Activated T-helper 2 cell treated with anti-CD3 and anti-CD28 coated beads, Interferon-gamma antibody, Interleukin-2, Interleukin-4, amounts not matched to agents 10 μg/mL and 5 μg/mL and 100 μg/mL, durations not matched to agents 14 hours and 24 hours and 36 hours (primary cell): ENCODE measurements at places on chromosomes 7 and 10. TPM values are rescaled to one million over a fixed set of nuclear protein-coding genes. Genes with fewer than 3 reads are reported as not detected.

DNA sequence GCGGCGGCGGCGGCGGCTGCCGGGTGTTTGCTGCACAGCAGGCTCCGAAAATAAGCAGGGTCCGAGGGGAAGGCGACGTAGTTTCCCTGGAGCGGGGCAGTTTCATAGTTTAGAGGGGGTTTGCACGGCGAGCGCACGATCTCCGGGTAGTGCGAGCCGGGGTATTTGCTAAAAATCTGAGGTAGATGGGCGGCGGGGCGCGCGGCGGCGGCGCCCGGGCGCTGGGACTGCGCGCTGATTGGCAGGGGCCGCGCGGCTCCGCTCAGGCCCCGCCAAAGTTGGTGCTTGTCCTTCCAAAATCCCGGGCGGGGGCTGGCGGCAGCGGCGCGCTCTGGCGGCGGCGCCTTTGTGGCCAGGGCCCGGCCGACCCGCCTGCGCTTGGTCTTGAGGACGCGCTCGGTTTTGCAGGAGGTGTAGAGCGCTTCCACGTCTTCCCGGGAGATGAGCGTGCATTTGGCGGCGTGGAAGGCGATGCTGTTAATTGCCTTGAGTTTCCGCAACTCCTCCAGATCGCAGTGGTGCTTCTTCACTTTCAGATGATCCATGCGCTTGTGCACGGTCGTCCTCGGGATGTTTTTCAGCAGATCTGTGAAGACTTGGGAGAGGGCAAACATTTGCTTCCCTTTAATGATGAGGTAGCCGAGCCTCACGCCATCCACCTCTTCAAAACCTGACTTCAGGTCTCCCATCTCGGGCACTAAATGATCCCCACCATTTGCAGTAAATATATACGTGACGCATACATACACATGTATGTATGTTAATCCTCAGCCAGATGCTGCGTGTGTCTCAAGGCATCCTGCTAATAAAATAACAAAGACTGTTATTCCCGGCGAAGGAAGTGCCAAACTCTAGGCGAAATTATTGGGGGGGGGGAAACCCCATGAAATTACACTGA, 8.1 kb downstream of the SKIDA1 start:
- peak overlapping the region; percentile 65 for H3K4me3 ChIP-seq
- H3K27ac ChIP-seq = no peak overlapping the region
- H3K27me3 ChIP-seq = peaks cover 64% of the 10 kb centered on the region
- DNase-seq = no peak
- H3K36me3 ChIP-seq = no peaks in the 10 kb centered on the region
- H3K4me1 ChIP-seq = peaks cover 39% of the 10 kb centered on the region

DNA sequence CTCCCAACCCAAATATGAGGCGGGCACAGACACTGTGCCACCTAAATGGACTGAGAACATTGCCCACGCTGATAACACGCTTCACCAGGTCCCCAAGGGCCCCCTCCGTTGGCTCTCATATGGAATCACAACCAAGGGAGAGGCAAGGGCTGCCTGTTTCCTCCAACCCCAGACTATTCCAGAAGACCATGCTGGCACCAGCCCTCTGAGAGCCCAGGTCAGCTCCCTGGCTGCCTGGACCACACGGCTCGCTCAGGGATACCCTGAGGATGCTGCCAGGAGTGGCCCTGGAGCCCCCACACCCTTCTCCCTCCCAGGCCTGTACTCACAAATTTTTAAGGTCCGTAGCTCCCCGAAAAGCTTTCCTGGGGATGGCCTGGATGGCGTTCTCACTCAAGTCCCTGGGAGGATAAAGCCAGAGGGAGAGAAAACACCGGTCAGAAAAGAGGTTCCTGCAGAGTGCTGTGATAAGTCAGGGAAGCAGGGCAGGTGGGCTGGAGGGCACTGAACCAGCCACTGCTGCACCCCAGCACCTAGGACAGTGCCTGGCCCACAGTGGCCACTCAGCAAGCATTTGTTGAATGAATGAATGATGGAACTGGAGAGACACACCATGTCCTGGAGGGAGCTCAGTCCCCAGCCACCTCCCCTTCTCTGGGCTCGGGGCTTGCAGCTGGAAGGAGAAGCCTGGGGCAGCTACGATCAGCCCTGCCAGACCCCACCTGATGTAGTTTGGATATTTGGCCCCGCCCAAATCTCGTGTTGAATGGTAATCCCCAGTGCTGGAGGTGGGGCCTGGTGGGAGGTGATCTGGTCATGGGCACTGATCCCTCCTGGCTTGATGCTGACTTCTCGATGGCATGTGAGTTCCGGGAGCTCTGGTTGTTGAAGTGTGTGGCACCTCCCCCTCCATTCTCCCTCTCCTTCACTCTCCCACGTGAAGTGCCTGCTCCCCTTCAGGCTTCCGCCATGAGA, 119.8 kb downstream of the SLIT1 start:
- H3K36me3 ChIP-seq = no peaks in the 10 kb centered on the region
- H3K27ac ChIP-seq = no peak overlapping the region
- H3K4me1 ChIP-seq = peaks cover 6% of the 10 kb centered on the region
- H3K27me3 ChIP-seq = peaks cover under 1% of the 10 kb centered on the region
- H3K4me3 ChIP-seq = no peak overlapping the region
- no peak for DNase-seq

DNA sequence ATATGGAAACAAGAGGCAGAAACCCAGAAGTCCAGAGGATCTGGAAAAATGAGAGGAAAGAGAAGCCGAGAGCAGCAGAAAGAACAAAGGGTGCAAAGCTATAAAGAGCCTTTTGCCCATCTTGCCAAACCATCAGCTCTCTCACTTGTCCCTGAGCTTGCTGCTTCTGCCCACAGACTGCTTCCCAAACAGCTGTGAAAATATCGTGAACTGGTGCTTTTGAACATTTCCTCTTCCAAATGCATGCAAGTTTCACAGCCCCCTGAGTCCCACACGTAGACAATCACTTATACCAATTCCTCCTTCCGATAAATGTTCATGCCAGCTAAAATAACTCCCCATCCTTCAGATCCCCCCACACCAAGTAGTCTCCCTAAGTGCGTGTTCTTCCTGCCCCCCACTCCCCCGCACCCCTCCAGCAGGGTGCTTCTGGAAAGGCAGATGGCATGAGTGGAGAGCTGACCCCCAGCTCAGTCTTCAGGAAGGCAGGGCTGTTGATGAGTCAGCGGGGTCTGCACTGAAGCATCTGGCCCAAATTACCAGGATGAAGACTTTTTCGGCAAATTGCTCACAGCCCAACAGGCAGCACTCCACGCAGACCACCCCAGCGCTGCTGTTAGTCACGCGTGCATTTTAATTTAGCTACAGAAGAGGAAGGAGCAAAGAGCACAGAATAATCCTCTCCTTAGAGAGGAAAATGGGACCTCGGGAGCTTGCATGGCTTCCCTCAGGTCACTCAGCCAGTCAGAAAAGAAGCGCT, 76.1 kb upstream of the KCNMA1 start:
- H3K36me3 ChIP-seq = no peaks in the 10 kb centered on the region
- H3K4me3 ChIP-seq = no peak overlapping the region
- no peak overlapping the region for H3K27ac ChIP-seq

DNA sequence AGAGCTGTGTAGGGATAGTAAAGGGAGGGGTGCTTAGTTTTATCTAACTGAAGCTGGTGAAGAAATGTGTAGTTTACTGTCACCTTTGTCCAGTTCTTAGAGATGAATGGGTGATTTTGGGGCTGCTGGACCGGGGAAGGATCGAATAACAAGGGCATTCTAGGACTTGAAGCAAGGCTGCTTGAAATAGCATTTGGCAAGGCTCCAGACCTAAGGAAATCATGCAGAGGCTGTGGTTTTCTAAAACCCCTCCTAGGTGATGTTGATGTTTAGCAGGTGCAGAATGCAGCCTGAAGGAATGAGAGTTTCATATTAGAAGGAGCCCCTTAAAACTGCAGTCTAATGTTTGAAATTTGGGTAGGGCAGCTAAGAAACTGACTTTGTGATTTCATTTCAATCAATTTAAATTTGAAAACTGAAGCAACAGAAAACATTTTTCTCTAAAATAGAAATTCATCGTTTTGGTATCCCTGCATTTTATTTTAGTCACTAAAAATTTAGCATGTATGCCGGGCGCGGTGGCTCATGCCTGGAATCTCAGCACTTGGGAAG, 68.5 kb downstream of the TET1 start:
- no peaks in the 10 kb centered on the region for H3K27me3 ChIP-seq
- DNase-seq = no peak
- no peaks in the 10 kb centered on the region for H3K36me3 ChIP-seq
- H3K4me3 ChIP-seq = no peak overlapping the region

- H3K36me3 ChIP-seq = no peaks in the 10 kb centered on the region
- H3K4me3 ChIP-seq = no peak overlapping the region
- no peak overlapping the region for H3K27ac ChIP-seq
- H3K4me1 ChIP-seq = no peaks in the 10 kb centered on the region
- H3K27me3 ChIP-seq = peaks cover 11% of the 10 kb centered on the region
Measured at GRCh38 chr10:63021225-63021624, 111.9 kb upstream of the NRBF2 start.

DNA sequence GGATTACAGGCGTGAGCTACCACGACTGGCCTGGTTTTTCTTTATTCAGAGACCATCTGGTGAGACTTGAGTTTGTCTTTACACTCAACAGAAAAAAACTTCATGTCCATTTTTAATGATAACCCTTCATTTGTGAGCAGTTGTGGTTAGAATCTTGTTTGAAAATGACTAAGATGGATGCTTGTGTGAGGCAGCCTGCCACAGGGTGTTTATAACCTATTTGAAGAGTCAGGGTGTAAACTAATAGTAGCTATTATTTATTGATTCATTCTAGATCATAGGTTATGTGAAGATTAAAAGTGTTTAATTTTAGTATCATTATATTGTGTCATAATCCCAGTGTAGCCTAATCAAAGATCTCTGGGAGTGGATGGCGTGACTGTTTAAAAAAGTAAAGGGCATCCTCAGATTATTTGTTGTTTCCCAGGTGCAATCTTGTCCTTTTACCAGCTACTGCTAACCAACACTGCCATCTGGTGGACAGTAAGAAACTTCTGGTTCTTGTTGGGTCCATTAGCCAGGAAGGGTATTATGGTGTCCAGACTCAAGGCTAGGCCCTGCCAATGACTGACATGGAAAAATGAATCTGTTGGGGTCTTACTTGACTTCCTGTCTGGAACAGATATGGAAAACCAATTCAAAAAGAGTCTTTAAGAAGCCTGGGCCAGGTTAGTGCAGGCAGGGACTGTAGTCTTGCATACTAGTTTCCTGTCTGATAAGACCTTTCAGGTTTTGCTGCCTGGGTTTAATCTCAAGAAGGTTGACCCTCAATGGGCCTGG, 24.9 kb downstream of the NRBF2 start:
- peaks cover 27% of the 10 kb centered on the region for H3K4me1 ChIP-seq
- H3K36me3 ChIP-seq = peaks cover 33% of the 10 kb centered on the region
- H3K27me3 ChIP-seq = no peaks in the 10 kb centered on the region
- peak; percentile 25 for DNase-seq

- peaks cover 32% of the 10 kb centered on the region for H3K4me1 ChIP-seq
- peak overlapping the region; percentile 99 for H3K4me3 ChIP-seq
- H3K36me3 ChIP-seq = peaks cover 49% of the 10 kb centered on the region
Measured at GRCh38 chr7:103343332-103343731, 1.2 kb downstream of the DNAJC2 start.

DNA sequence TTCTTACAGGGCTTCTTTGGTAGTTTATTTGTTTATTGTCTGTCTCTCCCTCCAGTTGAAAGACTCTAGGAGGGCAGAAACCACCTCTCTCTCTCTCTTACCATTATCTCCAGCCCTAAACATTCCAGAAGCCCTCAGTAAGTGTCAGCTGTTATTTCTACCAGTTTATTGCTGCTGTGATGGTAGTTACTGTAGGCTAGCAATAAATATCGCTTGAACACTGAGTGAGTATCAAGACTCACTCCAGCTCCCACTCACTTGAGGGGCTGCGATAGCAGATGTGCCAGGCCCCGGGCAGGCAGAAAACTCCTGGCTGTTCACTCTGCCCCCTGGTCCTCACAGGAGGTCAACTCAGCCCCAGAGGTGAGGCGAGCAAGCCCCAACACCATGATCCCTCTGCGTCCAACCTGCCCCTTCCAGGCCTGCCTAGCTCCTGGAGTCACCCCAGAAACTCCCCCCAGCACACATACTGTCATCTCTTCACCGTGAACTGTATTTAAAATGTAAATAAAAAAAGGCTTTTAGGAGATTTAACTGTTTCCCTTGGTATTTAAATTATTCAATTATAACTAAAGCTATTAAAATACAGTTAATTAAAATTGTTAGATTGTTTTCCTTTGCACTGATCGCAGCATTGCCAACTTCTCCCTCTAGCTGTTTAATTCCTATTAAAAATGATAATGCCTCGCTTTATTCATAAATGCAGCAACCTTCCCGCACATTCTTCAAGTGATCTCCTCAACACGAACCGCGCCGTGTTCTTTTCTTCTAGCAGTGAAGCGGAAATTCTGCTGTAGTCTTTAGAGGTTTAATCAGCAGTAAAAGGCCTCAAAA, 321.1 kb upstream of the ZMIZ1 start:
- no peaks in the 10 kb centered on the region for H3K36me3 ChIP-seq
- H3K27me3 ChIP-seq = no peaks in the 10 kb centered on the region
- no peak overlapping the region for H3K27ac ChIP-seq
- DNase-seq = no peak

GRCh38 chr7:33979807-33980355, 74.5 kb downstream of the BMPER start:
- no peaks in the 10 kb centered on the region for H3K36me3 ChIP-seq
- no peaks in the 10 kb centered on the region for H3K27me3 ChIP-seq
- no peaks in the 10 kb centered on the region for H3K4me1 ChIP-seq
- no peak overlapping the region for H3K4me3 ChIP-seq
- no peak overlapping the region for H3K27ac ChIP-seq

DNA sequence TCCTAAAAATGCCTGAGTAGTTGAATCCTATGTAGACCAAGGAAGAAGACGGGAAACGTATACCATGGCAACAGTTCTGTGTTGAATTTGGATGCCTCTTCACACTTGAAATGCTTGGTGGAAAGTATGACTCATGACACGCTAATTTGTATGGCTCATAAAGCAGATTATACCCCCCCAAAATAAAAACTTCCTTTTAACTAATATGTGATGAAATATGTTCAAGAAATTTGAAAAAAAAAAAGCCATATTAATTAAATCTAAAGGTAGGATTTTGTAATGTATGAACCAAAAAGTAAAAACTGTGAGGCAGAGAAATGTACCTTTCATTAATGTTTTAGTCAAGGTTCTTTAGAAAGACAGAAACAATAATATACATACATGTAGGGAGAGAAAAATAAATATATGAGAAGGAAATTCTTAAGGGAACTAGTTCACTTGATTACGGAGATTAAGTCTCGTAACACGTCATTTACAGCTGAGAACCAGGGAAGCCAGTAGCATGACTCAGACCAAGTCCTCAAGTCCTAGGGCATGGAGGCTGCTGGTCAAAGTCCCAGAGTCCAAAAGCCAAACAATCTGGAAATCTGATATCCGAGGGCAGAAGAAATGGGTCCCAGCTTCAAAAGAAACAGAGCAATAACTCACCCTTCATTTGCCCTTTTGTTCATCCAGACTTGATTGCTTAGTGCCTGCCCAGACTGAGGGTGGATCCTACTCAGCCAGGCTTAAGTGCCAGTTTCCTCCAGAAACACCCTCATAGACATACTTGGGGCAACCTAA, 485.1 kb downstream of the SEMA3D start:
- H3K36me3 ChIP-seq = no peaks in the 10 kb centered on the region
- no peak overlapping the region for H3K4me3 ChIP-seq
- H3K27me3 ChIP-seq = no peaks in the 10 kb centered on the region
- H3K27ac ChIP-seq = no peak overlapping the region

- DNase-seq = no peak
- no peaks in the 10 kb centered on the region for H3K36me3 ChIP-seq
- H3K4me1 ChIP-seq = no peaks in the 10 kb centered on the region
Measured at GRCh38 chr7:4131063-4131462, 551.0 kb upstream of the FOXK1 start.

GRCh38 chr7:117872561-117873309, 506 bp downstream of the CTTNBP2 start:
- H3K4me3 ChIP-seq = no peak overlapping the region
- DNase-seq = no peak
- H3K27ac ChIP-seq = no peak overlapping the region
- H3K36me3 ChIP-seq = no peaks in the 10 kb centered on the region

Gene SLC26A5
- total RNA-seq = 0.07 TPM in 1 of 2 replicates, not detected in the other
